Stimulated activated CD4-positive, alpha-beta T cell treated with anti-CD3 and anti-CD28 coated beads, Interleukin-4, amount 100 ng/mL, for 24 hours (primary cell): ENCODE measurements at places on chromosomes 1 and 21.

DNA sequence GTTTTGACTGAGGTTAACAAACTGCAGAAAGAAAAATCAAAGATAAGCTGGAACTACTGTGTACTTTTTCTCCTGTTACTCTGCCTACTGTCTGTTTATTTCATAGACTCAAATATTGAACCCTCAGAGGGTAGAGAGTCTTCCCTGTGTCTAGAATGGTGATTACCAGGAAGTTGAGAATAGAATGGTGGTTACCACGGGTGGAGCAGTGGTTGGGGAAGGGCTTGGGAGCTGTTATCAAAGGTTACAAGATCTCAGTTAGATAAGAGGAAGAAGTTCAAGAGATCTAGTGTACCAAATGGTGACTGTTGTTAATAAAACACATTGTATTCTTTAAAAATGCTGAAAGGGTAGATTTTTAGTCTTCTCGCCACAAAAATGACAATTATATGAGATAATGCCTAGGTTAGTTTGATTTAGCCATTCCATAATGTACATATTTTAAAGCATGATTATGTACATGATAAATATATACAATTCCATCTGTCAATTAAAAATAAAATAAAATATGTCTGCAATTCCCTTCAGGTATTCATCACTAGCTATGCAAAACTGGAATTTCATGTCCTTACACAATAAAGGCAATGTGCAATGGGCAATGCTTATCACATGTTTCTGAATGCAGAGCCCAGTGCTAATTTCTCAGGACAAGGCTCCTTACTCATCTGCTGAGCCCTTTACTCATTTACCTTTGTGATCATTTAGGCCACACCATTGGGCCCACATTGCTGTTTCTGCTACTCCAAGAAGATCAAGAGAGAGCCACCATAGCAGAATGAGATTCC, 474.3 kb upstream of the CAMK1G start:
- DNase-seq: no peak

- DNase-seq: no peak
Measured at GRCh38 chr1:174841747-174842146, 158.0 kb upstream of the CACYBP start.

DNA sequence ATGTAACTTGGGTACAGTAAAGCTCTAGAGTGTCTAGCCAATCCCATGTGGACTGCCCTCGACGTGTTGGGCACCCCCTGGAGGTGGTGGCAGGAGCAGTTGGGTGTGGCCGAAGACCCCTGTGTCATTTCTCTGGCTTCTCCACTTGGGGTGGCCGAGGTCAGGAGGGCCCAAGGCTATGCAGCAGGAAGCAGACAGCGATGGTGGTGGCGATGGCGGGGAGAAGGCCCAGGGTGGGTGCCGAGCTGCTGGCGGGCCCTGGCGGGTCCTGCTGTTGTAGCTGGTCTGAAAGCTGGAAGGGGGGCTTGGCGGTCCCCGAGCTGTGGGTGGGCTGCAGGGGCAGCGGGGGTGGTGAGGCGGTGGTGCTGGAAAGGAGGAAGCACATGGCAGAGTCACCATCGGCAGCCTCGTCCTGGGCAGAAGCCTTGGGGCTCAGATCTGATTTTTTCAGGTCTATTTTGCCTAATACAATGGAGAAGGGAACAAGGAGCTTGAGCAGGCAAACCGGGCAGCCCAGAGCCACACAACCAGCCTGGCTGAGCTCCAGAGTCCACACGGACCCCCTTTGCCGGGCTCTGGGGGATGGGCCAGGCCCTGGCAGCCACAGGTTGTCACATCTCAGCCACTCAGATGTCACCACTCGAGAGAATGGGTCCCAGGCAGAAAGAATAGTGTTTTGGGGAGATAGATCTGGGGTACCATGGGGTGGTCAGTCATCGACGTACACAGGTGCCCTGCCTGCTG, 231.3 kb downstream of the TRABD2B start:
- no peak for DNase-seq

GRCh38 chr1:86183810-86184209, 27.2 kb upstream of the COL24A1 start:
- no peak for DNase-seq

- DNase-seq: no peak
Measured at GRCh38 chr1:8780405-8780804, 37.0 kb downstream of the RERE start.

DNA sequence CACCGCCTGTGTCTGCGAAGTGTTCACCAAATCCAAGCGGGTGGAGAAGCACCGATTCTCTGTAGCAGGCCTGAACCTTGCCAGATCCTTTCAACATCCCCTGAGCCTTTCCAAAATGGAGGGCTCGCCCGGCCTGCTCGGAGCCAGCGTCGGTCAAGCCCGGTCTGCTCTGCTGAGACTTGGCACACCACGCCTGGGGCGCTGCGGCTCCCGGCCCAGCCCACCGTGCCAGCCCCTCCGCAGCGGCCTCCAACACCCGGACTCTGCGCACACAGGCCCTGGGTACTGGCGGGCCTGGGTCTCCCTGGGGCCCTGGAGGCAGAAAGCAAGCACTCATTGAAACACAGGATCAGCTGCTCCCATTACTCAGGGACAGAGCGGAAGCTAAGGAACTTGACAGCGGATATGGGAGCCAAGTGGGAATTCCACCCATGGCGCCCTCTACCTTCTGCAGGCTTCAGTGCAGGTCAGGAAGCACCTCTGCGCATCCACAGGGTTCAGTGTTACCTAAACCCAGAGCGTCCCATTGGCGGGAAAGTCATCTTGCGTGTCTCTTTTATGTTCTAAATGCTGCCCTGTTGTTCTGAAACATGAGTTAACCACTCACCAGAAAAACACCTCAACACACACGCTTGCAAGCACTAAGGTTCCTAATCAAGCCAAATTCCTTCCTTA, 159.9 kb downstream of the ZBTB18 start:
- no peak for DNase-seq

DNA sequence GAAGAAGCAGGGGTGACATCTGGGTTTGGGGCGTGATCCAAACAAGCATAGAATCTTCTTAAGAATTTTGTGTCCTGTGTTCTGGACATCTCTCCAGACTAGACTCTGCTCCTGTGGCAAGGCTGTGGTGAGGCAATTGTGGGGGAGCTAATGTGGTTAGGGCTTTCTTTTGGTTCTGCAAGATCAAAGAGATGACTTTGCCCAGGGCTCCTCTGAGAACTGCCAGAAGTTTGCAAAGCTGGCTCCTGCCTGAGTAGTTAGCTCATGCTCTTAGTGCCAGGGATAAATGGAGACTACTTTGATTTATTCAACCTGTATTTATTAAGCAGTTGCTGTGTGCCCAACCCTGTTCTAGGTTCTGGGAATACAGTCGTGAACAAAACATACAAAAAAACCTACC, 34.0 kb upstream of the CRNN start:
- no peak for DNase-seq
